Neural progenitor cell (in vitro differentiated cells): ENCODE measurements at places on chromosomes 7 and 10.

DNA sequence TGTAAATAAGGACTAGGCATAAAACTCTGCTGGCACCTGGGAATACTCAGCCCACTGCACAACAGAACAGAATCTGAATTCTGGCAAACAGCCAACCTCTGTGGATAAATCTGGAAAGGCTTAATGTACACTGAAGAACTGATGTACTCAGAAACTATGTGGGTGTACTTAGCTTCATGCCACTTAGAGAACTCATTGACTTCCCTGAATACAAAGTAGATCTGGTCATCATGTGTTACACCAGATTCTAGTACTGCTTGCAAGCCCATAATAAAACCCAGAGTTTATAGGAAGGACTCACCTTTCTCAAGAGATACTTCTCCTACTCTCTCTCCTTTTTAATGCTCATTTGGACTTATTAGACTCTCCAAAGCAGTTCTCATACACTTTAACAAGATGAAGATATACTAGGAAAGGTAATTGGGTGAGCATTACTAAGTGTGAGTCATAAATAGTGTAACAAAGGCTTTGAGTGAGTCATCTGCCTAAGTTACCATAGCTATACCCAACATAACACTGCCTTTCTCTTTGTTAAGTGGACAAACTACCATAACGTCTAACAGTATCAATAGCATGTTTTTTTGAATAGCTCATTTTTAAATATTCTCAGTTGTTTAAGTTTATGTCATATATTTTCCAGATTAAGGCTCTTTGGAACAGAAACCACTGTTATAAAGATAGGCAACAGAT lies 309.1 kb downstream of the MDFIC start:
- no peak for DNase-seq

DNA sequence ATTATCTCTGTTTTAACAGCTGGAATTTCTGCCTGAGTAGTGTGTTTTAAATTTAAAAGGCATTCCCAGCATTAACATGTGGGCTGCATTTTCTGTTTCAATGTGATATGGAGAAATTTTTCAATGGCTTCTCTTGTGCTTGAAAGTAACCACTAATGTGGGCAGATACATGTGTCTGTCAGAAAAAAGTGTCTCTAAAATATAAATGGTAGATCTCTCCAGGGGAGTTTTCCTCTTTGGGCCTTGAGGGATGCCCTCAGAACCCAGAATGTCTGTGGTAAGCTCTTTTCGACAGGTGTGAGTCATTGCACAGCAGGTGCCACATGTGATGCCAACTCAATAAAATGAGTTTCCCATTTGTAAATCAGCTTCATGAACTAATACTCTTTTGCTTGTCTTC lies 221.1 kb downstream of the SEMA3E start:
- DNase-seq: peak; percentile 9

DNA sequence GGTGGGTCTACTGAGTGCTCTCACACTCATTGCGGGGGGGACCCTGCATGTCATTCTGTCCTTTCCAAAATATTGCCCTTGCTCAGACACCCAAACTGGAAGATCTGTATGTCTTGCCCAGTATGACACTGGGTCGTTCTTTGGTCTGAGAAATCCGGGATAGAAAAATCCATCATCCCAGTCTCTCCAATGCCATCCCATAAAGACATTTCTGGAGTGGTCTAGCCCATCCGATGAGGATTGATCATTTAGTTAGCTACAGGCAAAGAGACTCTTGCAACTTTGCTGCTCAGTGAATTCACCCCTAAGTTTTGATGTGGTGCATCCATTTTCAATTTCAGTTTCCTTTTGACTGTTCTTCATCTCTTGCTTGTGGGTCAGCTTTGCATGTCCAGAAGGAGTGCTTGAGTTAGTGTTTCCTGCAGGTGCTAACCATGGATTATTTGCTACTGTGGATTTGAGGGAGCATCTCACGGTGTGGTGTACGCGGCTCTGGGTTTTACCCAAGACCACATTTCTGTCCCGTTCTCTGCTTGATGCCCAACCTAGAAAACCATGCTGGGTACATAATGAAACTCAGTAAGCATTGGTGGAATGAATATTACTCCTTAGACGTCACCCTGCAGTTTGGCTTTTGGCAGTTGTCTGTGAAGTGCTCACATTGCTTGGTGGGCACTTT lies 247.0 kb upstream of the MKI67 start:
- DNase-seq: no peak

DNA sequence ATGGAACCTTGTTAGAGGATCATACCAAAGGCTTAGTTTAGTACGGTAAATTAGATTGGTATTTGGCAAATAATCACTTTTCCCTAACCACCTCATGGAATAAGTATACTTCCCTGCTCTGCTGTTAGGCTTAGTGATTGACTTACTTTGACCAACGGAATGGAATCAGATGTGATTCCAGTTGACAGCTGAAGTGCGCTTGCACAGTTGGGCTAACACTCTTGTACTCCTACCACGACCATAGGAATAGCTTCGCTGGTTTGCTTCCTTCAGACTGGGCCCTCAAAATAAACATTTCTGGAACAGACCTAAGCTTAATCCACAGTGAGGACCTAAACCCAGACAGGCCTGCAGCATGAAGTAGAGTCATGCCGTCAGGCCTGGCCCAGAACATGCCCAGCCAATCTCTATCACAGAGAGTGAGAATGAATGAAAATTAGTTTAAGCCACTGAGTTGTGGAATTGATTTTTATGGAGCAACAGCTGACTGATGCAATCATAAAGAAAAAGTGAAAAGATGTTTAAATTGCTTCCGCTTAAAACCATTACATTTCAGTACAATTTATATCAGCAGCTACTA lies 122.3 kb downstream of the DOCK4 start:
- no peak for DNase-seq

DNA sequence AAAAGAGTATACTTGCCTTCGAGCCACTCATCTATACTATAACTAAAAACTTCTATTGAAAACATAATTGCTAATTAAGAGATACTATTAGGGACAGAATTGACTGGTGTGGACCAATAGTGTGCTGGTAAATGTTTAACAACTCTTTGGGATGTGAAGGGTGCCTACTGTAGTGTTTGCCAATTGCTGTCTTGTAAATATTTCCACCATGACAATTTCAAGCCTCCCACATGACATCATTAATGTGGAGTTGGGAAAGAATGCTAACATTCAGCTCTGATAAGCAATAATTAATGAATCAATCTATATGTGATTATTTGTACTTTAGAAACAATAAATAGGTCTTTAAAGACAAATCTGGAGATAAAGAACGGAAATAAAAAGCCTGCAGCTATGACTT lies 136.8 kb downstream of the DGKB start:
- DNase-seq: no peak

DNA sequence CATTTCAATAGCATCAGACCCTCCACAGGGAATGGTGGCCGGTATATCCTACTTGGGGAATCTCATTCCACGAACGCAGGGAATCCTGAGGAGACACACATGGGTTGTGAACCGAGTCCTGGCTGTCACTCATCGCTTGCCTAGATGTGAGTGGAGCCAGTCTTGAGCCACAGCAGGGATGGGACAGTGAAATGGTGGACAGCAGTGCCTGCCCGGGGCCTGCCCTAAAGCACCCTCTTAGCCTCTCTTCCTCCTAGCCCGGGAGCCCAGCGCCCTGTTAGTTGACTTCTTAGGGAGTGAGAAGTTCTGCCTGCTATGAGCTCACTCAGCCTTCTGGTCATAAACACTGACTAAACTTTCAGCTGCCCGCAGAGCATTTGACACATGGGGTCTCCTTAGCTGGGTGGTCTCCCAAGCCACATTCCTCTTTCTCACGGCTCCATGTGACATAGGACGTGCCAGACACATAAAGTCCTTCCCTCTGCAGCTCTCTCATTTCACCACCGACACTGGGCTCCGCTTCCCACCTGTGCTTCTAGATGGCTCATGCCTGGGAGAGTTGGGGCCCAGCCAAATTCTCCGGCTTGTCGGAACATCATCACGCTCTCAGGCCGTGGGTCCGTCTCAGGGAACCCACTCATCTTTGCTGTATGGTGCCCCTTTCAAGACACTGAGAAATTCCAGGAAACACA lies 60.9 kb downstream of the TCERG1L start:
- peak; percentile 14 for DNase-seq

DNA sequence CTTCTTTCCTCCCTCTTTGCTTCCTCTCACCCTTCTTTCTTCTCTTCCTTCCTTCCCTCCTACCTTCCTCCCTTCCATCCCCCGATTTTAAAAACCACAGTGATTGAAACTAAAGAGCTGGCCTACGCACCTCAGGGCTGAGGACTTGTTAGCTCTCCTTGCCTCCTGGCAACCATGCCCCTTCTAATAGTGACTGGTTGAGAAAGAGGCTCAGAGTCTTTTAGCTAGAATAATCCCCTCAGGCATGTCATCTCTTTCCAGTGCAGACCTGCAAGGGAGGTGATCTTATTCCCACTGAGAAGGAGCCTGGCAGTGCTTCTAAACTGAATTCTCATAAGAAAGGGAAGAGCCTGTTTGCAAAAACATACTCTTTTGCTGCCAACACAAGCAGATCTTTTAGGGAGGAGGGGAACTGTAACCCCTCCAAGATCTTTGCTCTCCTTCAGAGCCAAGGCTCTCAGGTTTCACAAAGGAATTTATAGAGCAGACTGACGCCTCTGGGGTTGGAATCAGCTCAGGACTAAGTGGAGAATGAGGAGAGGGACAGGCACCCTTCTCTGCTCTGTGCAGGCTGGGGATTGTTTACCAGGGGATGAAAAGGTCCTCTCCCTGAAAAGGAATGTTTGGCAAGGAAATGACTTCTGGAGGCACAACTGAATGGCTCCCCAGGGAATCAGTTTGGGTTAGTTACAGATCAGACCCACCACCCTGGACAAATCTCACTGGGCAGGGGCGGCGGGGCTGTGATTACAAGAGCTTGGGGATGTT lies 9.4 kb upstream of the ANKRD1 start:
- peak; percentile 74 for DNase-seq

DNA sequence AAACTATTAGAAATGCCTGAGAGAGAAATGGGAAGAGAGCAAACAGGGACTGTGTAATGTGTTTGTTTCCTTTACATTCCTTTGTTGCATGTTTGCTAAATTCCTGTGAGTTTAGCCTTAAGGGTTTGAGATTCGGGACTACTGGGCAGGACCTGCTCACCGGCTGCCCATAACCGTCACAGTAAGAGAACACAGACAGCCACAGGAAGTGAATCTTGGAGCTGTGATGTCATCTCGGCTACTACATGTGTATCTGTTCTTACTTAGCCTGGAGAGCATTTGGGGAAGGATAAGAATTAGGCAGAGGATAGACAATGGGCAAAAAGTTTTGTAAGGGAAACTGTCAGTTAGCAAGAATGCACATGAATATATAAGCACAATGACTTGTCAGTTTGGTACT lies 485.1 kb upstream of the KLF6 start:
- DNase-seq: no peak

DNA sequence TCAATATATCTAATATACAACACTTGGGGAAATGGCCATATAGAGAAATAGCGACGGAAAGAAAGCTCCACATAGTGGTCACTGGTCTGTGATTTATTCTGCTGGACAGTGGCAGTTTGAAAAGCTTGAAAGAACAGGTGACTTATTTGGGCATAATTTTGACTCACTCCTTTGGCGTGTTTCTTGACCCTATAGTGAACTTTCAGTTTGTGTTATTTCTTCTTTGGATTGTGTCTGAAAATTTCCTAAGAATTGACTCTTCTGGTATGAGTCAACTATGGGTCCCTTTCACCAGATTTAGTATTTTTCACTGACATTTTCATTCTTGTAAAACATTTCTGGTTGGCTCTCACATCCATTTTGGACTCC lies 25.8 kb upstream of the IMMP2L start:
- no peak for DNase-seq

GRCh38 chr7:130912862-130913638 lies 179.0 kb upstream of the KLF14 start:
- DNase-seq: peak; percentile 41

- no peak for DNase-seq
Measured at GRCh38 chr10:128054163-128054970, 71.9 kb downstream of the MKI67 start.

DNA sequence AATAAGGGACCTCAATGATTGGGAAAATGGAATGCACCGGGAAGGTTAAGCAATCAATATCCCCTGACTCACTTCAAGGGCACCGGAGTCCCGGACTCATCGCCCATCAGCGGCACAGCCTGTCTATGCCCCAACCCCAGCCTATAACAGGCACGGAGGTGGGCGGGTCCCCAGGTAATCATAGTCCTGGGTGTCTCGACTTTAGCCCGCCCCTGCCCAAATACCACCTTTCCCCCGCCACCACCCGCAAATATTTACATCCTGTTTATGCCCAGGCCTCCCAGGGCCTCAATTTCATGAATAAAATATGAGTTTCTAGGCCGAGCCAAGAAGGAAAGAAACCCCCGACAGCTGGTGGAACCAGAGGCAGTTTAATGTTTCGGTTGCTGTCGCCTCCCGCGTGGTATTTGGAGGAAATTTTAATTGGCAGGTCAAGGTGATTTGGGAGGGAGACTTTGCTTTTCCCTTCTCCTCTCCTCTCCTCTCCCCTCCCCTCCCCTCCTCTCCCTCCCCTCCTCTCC lies 15.6 kb upstream of the RFC2 start:
- DNase-seq: peak; percentile 67

DNA sequence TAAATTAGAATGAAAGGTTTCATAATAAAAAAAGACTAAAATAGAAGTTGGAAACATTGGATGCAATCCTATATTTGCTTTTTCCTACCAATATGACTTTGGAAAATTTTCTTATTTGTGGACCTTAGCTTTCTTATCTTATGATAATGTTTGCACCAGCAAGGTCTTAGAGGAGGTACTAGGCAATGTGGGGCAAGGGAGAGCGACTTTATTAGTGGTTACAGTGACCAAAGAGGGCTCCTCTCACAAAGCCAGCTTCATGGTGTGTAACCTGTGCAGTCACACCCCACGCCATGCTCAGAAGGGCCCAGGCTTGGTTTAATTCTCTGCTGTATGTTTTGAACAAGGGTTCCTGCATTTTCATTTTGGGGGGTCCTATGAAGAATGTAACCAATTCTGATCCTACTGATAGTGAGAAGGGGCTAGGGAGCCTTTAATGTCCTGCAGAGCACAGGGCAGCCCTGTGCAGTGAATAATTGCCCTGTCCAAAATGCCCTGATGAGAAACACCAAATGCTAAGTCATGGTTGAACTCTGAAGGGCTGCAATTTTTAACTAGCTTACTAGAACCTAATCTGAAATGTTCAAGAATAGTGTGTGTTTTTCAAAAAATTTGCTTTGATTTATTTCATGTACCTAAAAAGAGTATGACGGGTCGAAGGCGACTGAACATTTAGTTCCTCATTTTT lies 1047.8 kb downstream of the LRMDA start:
- no peak for DNase-seq

DNA sequence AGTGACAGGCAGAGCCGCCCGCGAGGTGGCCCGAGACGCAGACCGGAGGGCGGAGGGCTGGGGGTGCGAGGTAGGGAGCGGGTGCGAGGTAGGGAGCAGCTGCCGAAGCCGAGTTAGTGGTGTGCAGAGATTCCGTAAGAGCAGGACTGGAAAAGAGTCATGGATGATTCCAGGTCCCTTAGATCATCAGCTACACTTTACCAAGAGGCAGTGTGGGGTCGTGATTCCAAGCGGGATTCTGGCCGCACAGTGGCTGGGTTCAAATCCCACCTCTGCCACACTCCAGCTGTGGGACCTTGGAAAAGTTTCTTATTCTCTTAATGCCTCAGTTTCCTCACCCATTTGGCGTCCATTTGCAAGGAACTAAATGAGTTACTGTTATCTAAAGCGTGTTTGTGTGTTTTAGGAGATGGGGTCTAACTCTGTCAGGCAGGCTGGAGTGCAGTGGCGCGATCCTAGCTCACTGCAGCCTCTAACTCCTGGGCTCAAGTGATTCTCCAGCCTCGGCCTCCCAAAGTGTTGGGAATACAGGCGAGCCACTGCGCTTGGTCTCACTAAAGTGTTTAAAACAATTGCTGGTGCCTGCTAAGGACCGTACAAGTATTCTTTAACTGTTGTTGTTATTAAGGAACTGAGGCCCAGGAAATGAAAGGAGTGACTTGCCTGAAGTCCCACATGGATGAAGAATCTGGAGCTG lies 1.1 kb downstream of the NDUFB2 start:
- DNase-seq: no peak
